Suppressor macrophage treated with lipopolysaccharide for 4 hours (primary cell): ENCODE measurements at places on chromosomes 7 and 10.

- DNase-seq = no peak
Measured at GRCh38 chr10:35579726-35580422, 25.3 kb upstream of the GJD4 start.

- no peak for DNase-seq
Measured at GRCh38 chr10:124357561-124357885, 61.2 kb downstream of the OAT start.

GRCh38 chr7:28065721-28066285 lies 114.8 kb downstream of the JAZF1 start:
- no peak for DNase-seq

DNA sequence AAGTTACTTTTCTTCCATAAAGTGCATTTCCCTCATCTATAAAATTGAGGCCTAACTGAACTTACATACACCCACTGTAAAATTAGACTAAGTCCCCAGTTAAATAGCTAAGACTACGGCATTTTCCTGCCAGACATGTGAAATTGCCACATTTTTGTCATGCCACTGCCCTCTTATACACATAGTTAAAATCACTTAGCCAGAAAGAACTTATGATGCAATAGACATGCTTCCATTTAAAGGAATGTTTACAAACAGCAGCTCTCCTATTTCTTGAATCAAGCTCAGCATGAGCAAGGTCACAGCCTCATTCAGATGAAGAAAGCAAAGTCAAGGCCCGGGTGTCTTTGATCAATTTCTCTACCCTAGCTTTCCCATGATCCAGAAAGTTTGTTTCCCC lies 175.7 kb downstream of the LRRN3 start:
- DNase-seq = no peak

DNA sequence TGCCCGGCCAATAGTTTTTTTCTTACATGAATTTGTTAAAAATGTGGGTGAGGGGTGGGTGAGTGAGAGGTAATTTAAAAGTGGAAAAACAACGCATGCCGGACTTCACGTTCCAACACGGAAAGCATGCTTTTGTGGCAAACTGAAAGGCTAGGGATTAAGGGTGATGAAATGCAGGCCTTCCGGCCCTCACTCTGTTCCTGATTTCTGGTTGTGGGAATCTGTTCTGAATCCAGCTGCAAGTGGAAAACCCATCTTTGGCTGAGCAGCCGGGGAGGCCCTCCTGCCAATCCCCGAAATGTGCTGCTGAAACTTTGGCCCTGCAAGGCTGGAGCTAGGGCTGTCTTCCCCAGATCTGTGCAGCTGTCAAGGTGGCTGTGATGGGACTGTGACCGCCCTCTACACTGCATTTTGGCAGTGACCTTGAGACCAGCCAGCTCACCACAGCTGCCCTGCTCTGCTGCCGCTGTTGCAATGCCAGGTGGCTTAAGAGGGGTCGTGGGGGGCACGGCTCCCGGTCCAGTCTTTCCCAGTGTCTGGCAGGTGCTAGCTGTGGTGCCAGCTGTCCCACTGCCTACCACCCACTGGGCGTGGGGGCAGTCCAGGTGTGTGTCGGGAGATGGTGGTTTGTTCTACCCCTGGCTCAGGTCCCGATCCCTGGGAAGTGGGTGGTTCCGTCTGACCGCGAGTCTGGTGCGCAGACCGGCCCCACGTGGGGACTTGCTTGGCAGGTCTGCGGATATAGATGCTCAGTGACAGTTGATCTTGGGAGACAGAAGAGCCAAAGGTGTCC lies 39.0 kb downstream of the TET1 start:
- DNase-seq = no peak

- no peak for DNase-seq
Measured at GRCh38 chr7:46811529-46811928, 770.4 kb downstream of the TNS3 start.

GRCh38 chr10:59880971-59881510 lies 25.3 kb downstream of the CCDC6 start:
- DNase-seq = peak; percentile 8

DNA sequence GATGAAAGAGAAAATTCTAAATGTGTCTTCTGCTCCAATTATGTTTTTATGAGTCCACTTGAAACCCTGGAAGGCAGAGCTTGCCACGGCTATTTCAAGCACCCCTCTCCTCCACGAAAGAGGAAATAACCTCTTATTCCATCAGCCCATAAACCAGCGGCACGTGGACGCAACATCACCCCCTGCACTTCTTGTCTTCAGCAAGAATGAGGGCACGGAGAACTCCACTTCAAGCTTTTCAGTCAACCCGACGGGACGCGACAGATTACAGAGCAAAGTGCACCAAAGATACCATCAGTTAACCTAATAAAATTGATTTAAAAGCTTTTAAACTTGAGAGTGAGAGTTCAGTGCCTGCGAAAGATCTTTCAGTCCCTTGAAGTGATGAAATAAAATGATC lies 406.3 kb downstream of the GALNT17 start:
- no peak for DNase-seq

- DNase-seq = peak; percentile 83
Measured at GRCh38 chr7:28389504-28390395, 22.6 kb upstream of the CREB5 start.

GRCh38 chr7:24827589-24827988 lies 70.3 kb upstream of the GSDME start:
- no peak for DNase-seq

GRCh38 chr7:42093349-42093905 lies 143.6 kb downstream of the GLI3 start:
- DNase-seq = no peak

GRCh38 chr7:156380261-156380660 lies 260.3 kb upstream of the RNF32 start:
- DNase-seq = no peak

DNA sequence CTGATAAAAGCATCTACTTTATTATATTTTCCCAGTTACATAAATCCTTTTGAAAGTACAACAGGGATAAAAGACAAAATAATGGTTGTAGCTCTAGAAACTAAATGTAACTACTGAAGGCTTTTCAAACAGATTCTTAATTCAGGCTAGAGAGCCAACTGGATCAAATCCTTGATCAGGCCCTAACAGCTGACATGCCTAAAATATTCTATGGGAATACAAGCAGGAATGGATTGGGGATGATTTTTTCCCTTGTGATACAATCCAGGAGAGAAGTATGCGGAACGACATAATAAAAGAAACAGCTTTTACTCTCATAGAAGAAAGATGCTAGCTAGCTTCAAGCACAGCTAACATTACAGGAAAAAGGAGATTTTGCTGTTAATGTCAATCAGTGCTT lies 49.0 kb downstream of the NT5C2 start:
- no peak for DNase-seq

- DNase-seq = no peak
Measured at GRCh38 chr7:71096351-71096750, 35.6 kb upstream of the GALNT17 start.

GRCh38 chr7:90455163-90456030 lies 14.0 kb upstream of the PTTG1IP2 start:
- DNase-seq = peak; percentile 64

- no peak for DNase-seq
Measured at GRCh38 chr7:44103923-44104859, at the start of gene AEBP1. Gene AEBP1 (plus strand): TSS chr7:44104345. CDS start chr7:44104666, 321 bp downstream.

- peak; percentile 56 for DNase-seq
Measured at GRCh38 chr10:6667679-6668270, 87.7 kb upstream of the PRKCQ start.

GRCh38 chr10:26858707-26859034 lies 2.1 kb downstream of the ABI1 start:
- peak; percentile 40 for DNase-seq

- DNase-seq = no peak
Measured at GRCh38 chr10:36703179-36703578, 422.2 kb upstream of the ANKRD30A start.

- DNase-seq = no peak
Measured at GRCh38 chr10:25933653-25934608, at the start of gene MYO3A. Gene MYO3A (plus strand): TSS chr10:25934229. CDS start chr10:25952111, 17,882 bp downstream.

GRCh38 chr7:20787660-20788419 lies 1.2 kb upstream of the SP8 start:
- no peak for DNase-seq

DNA sequence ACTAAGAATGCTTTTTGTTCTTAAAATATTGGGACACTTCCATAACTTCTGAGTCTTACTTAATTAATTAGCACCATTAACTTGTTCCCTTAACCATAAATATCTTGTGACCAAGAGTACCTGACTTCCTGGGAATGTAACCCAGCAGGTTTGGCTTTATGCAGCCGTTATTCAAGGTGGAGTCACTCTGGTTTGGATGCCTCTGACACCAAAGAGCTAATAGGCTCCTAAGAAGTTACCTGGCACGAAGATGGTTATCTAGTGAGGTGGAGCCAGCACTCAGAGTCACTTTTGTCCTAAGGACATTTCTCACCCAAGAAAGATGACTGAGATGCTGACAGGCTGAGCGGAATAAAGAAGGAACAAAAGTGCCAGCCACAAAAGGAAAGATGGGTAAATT lies 172.3 kb downstream of the C1GALT1 start:
- DNase-seq = no peak

GRCh38 chr7:10034843-10035556 lies 938.7 kb upstream of the PHF14 start:
- no peak for DNase-seq

GRCh38 chr10:72735288-72735936 lies 43.5 kb downstream of the MCU start:
- no peak for DNase-seq

- no peak for DNase-seq
Measured at GRCh38 chr7:51046103-51046466, 263.4 kb upstream of the GRB10 start.

DNA sequence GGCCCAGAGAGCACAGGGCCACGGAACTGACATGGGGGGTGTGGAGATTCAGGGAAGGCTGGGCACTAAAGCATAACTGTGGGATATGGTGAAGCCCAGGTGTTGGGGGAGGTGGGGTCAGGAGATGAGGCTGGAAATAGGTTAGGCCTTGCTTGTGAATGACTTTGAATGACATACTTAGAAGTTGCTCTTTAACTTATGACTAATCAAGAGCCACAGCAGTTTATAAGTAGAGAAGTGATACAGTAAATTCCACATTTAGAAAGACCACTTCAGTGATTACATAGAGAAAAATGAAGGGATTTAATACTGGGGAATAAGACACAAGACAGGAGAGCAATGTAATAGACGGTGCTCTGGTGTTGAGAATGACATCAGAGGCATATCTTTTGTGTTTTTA lies 120.8 kb upstream of the SEC61G start:
- DNase-seq = no peak

DNA sequence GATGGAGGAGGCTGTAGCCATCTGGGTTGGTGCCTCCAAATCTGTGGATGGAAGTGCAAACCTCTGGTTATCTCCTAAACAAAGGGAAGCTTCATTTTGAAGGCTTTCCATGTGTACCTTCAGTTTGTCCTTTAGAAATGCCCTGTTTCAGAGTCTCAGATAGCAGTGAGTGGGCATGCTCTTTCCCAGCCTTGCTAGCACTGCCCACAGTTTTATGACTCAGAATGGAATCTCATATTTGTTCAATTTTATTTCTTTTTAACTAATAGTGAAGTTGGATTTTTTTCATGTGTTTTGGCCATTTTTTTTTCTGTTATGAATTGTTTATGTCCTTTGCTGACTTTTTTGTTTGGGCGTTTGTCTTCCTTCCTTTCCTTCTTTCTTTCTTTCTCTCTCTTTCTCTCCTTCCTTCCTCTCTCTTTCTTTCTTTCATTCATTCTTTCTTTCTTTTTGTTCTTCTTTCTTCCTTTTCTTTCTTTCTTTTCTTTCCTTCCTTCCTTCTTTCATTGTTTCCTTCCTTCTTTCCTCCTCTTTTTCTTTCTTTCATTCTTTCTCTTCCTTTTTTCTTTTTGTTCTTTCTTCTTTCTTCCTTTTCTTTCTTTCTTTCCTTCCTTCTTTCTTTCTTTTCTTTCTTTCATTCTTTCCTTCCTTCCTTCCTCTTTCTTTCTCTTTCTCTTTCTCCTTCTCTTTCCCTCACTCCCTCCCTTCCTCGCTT lies 25.6 kb downstream of the PRF1 start:
- DNase-seq = peak; percentile 46

DNA sequence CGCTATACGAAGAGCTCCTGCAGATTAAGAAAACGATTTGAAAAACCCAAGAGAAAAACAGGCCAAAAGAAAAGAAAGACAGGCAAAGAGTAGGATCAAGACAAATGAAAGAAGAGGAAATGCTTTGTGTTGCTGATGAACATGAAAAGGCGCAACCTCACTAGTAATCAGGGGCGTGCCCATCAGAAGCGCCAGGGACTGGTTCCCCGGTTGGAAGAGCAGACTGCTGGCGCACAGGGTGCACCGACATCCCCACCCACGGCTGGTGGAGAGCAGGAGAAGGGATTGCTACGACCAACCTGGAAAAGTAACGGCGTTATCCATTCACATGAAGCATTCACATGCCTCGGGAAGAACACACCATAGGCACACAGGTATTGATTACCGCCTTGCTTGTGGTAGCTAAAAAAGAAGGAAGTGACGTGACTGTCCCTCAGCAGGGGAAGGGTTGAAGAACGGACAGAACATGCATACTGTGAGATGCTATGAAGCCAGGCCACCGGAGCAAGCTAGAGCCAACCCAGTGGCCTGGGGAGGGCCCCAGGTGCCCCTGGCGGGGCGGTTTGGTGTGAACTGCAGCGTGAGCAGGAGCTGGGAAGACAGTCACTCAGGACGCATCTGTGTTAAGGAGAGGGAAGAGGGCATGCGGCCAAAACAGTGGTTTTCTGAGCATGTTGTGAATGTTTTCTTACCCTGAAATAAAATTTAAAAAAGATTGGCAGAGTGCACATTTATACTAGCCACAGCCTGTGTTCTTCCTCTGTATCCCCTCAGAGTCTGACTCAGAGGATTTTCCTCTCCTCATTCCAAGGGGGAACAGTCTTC lies 18.3 kb downstream of the AGAP3 start:
- DNase-seq = no peak

DNA sequence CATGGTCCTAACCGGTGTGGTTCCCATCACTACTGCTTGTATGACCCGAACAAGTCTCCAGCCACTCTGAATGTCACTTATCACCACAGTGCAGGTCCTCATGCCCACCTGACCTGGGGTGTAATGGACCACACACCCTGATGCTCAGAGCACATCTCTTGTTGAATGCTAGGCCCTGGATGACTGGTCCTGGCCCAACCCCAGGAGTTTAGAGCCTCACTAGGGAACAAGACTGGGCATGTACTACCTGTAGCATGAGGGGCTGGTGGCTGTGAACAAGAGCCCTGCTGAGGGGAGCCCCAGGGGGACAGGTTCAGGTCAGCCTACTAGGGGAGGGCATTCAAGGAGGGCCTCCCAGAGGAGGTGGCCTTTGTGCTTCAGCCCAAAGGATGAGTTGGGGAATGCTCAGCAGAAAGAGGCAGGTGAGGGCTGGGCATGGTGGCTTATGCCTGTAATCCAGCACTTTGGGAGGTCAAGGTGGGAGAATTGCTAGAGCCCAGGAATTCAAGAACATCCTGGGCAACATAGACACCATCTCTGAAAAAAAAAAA lies 31.2 kb downstream of the ZMIZ1 start:
- no peak for DNase-seq

GRCh38 chr10:128078136-128078969 lies 47.9 kb downstream of the MKI67 start:
- DNase-seq = peak; percentile 40
